G401 (cell line): ENCODE measurements at places on chromosomes 3 and 15. TPM values are rescaled to one million over a fixed set of nuclear protein-coding genes. Genes with fewer than 3 reads are reported as not detected.

DNA sequence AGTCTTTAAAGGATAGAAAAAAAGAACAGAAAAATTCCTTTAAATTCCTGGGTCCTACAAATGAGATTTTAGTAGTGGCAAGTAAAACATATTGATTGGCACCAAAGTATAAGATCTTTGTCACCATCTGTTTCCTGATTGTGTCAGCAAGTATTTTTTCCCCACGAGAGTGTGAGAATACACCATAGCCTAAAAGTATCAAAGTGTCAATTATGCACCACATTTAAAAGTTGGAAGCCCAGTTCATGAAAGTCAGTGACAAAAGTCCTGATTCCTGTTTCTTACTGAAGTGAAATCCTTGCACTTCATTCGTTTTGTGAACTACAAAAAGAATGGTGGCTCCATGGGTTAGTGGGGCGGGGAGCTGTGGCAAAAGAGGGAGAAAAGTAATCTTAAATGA is 83.8 kb upstream of the DPH6 start:
- no peak for DNase-seq

DNA sequence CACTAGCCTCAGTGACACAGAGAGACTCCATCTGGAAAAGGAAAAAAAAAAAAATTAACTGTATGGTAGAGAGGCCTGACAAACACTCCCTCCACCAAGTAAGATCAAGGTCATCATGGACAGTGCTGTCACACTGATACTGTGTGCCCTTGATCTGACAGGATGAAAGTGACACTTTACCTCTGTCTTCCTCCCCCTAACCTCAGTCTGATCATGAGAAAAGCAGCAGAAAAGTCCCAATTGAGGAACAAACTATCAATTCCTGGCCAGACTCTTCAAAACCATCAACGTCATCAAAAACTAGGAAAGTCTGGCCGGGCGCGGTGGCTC is 26.7 kb downstream of the PGPEP1L start:
- DNase-seq = no peak

DNA sequence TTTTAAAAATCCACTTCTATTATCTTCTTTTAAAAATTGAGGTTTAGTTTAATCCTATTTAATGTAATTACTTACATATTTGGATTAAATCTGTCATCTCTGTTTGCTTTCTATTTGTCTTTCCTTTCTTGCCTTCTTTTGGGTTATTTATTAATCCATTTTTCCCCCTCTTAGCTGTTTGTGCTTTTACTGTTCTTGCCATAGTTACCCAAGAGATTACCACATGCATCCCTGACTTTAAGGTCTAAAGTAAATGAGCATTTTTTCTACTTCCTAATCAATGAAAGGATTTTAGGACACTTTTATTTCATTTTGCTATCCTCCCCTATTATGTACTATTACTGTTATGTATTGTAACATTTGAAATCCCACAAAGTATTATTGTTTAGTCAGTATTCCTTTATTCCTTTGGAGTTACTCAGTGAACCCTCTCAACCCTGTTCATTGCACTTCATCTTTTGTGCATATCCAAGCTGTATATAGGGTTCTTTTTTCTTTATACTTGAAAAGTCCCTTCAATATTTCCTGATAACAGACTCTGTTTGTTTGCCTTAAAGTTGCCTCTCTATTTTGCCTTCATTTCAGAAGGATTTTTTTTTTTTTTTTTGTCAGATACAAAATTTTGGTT is 62.7 kb downstream of the MEF2A start:
- DNase-seq = no peak

DNA sequence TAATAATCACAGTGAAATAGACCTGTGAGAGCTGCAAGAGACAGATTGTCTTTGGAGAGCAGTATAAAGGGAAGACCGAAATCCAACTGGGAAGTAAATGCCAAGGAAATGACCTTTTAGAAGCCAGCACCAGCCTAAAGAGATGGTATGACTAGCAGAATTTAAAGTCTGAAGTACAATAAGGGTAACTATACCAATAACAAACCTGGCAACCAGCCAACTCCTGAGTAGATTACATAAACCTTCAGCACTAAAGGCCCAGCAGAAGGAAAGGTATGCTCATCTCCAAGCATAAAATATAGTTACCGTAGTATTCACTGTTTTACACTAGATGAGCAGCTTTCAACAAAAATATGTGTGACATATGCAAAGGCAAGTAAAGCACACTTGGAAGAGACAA is 155.1 kb upstream of the SATB1 start:
- peak; percentile 2 for DNase-seq

DNA sequence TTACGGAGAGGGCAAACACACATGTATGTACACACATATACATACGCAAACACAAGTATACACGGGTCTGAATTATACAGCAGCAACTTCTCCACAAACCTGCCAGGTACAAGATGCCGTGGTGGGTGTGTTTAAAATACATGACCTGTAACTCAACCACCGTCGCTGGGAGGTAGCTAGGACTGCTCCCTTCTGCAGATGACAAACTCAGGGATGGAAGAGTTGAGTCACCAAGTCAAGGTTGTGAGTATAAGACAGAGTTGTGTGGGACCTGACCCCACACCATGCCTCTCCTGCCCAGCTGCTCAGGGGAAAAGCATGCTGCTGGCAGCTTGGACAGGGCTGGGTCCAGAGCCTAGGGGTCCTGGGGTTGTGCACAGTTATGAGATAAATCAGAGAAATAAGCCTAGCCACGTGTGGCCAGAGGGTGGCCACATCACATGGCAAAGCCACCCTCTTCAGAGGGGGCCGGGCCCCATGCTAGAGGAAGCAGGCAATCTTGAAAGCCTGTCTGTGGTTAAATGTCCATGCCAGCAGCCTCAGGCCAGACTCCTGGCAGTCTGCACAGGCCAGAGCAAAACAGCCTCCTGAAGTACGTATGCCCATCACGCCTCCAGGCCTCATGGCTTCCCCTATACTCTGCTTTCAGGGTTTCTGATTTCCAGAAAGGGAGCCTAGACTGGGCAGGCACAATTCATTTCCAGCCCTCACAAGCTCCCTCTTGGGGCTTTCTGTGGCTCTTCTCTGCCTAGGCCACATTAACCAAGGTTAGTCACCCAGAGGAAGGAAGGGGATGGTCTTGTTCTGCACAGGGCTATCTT is 107.7 kb upstream of the RPL32 start:
- no peak for DNase-seq

- no peak for DNase-seq
Observed at GRCh38 chr3:124843047-124843446, 44.1 kb downstream of the ITGB5 start.

DNA sequence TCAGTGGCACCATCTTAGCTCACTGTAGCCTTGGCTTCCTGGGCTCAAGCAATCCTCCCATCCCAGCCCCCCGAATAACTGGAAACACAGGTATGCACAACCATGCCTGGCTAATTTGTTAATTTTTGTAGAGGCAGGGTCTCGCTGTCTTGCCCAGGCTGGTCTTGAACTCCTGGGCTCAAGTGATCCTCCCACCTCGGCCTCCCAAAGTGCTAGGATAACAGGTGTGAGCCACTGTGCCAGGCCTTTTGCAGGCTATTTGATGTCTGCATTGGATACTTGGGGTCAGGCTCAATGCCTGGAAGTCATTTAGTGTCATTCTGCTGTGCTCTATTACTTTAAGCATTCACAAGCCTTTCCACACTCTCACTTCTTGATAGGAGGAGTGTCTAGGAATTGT is 17.6 kb downstream of the LIMD1 start:
- no peak for DNase-seq

DNA sequence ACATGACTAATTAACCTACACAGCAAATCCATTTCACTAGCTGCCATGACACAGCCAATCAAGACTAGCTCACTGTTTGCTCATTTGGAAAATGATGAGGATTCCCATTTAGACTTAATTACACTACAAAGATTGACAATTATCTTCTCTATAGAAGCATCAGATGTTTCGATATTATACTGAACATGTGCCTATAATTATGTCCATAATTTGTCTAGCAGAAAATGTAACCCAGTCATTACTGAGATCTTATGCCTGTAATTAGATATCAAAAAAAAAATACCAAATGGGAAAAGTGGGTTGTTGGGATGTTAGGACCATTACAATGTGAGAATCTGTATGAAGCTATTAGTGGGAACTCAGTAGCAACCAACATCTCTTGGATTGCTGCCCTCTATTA is 344.2 kb upstream of the MCTP2 start:
- DNase-seq = no peak

GRCh38 chr15:81789403-81789802 is 256.4 kb downstream of the MEX3B start:
- DNase-seq = no peak

DNA sequence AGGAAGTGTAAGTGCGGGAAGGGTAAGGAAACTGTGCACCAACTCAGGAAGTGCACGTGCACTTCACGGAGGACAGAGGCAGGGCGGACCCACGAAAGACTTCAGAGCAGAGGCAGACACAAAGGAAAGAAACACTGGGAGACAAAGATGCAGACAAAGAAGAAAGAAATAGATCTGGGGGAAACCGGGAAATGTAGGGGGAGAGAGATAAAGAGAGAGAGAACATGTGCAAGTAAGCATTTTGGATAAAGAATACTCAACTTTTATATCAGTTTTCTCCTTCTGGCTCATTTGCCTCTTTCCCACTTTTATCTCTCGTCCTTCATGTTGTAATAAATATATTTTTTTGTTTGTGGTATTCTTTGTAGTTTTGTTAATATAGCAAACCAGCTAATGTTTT is 204.2 kb downstream of the WDR72 start:
- no peak for DNase-seq

DNA sequence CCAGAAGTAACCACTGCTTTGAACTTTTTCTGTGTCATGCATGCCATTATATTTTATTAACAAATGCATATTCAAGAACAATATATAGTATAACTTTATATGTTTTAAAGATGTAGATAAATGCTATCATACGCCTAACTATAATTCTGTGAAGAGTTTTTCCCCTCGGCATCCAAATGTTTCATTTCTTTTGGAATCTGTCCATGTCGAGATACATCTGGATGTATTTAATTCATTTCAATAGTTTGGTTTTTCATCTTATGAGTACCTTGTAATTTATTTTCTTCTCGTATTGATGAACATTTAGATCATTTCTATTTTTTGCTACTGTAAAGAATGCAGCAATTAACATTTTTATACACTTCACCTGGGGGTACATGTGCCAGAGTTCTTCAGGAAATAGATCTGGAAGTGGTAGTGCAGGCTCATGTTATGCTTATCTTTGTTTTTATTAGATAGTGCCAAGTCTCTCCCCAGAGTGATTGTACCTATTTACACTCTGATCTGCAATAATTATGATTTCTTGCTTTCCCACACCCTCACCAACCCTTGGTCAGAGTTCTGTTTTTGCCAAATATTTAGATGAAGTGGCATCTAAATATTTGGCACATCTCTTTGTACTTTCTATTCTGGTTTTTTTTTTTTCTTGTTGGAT is 29.7 kb downstream of the USP13 start:
- DNase-seq = no peak

- DNase-seq = no peak
Observed at GRCh38 chr3:195160257-195160898, 110.6 kb downstream of the XXYLT1 start.

GRCh38 chr3:38022301-38022700 is 7.1 kb downstream of the PLCD1 start:
- no peak for DNase-seq

DNA sequence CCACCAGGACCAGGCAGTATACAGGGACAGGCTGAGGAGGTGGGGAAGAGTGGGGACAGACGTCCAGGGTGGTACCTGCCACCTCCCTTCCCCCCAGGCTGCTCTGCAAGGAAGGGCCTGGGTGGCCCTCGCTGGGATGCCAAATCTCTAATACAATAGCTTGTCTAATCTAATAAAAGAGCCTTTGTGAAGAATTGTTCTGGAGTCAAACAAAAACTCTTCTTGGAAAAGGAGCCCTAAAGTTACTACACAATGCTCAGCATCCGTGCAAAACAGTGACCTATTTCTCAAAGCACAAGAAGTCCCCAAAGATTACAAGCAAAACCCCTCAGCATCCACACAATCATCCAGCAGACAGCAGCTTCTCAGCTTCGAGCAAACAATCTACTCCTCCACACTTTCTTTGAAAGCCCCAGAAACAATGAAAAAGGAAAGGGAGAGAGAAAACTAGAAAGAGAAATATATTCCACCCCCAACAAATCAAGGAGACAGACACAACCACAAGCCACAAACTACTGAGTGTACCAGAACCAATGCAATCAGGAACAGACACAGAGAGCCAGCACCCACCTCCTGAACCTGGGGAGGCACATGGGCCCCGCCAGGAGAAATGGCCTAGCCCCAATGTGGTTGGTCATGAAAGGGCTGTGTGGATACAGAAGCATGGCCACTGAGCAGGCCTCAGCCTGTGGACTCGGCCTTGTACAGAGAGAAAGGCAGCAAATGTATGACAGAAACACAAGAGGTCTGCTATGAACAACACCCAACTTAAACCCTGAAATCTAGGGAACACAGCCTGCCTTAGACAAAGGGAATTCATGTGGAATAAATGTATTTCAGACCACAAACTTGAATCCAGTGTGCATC is 177.1 kb upstream of the CHRNA7 start:
- no peak for DNase-seq

DNA sequence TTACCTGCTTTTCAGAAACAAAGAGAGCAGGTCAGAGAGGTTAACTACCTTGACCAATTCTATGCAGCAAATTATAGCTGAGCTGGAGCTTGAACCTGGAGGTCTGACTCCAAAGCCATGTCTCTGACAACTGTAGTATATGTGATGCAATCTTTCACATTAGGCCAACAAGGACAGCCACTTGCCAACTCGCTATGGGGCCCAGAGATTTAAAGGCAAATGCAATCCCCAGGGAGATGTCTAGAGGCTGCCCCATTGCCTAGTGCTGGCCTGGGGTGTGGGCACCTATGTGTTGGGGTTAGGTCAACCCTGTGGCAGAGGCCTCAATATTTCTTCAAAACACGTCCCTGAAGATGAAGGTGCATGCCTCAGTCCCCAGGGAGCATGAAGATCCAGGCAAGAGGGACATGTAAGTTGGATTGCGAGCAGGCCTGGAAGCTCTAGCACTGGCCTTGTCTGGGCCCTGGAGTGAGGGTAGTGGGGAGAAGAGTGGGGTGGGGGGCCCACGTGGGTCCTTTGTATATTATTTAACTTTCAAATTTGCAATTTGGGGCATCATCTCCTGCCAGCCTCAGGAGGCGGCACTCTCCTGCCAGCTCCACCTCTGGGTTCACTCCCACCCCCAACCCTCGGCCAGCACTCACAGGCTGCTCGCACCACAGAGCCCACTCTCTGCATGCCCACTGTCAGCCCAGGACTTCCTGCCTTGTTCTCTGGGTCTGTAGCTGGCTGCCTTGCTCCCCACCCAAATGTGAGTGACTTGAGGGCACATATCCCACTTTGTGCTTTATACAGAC is 64.3 kb downstream of the SLC12A8 start:
- DNase-seq = no peak

The EAF2 gene
- 0.54 and 3.6 TPM in 2 replicates for total RNA-seq

The UBA7 gene
- total RNA-seq = 0.14 and 0.49 TPM in 2 replicates

The OR5K2 gene
- total RNA-seq = not detected in 2 replicates

The ABHD6 gene
- total RNA-seq = 15.0 and 17.2 TPM in 2 replicates

The GOLGA8M gene
- not detected in 2 replicates for total RNA-seq

The TNFAIP8L3 gene
- total RNA-seq = not detected in 2 replicates
